ENCODE measurements at places on chromosomes 2 and 18.

- no peak for DNase-seq
Observed at GRCh38 chr2:32064021-32064601, 755 bp downstream of the SPAST start.

DNA sequence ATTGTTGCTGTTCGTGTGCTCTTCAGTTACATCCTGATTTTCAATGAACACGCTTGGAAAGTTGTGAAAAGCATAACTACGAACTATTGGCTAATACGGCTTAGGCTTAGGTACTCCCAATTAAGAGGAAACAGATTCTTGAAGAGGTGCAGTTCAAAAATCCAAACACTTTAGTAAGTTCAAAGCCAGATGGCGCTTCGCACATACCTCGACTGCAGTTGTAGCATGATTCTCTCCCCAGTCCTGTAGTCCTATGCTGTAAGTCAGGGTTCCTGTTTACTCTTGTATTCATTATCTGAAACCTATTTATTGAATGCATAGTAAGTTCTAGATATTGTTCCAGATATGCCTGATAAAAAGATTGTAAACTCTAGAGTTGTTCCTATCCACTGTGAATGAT, 165.2 kb downstream of the TRIB2 start:
- no peak for DNase-seq

DNA sequence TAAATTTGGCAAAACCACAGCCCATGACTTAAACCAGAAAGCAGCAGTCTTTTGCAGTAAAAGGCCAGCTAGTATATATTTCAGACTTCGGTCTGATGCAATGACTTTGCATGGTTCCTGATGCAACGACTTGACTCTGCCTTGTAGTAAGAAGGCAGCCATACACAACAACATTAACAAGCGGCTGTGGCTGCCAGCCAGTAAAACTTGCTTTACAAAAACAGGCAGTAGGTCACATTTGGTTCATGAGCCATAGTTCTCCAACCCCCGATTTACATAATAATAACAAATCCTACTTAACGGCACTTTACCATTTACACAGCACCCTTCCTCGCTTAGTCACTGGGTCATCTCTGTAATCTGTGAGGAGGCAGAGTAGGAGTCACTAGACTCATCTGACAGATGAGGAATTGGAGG, 410.3 kb downstream of the LRATD1 start:
- DNase-seq = no peak

DNA sequence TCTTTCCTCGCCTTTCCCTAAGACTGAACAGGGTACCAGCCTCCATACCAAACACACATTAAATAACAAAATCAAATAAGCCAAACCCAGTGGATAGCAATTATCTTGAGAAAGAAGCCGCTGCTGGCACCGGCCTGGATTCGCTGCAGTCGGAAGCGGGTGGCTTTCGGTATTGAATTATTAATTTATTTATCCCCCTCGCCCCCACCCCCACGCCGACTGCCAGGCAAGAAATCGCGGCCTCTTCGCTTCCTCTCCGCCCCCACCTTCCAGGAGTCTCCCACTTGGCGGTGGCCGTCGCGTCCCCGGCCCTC, 370 bp upstream of the ZNF804A start:
- no peak for DNase-seq

DNA sequence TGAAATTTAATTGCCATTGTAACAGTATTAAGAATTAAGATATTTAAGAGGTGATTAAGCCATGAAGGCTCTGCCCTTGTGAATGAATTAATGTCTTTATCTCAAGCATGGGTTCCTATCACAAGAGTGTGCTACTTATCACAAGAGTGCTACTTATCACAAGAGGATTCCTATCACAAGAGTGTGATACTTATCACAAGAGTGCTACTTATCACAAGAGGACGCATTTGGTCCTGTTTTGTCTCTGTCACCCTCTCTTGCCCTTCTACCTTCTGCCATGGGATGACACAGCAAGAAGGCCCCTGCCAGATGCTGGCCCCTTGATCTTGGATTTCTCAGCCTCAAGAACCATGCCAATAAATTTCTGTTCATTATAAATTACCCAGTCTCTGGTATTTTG, 13.2 kb upstream of the COL5A2 start:
- DNase-seq = no peak

DNA sequence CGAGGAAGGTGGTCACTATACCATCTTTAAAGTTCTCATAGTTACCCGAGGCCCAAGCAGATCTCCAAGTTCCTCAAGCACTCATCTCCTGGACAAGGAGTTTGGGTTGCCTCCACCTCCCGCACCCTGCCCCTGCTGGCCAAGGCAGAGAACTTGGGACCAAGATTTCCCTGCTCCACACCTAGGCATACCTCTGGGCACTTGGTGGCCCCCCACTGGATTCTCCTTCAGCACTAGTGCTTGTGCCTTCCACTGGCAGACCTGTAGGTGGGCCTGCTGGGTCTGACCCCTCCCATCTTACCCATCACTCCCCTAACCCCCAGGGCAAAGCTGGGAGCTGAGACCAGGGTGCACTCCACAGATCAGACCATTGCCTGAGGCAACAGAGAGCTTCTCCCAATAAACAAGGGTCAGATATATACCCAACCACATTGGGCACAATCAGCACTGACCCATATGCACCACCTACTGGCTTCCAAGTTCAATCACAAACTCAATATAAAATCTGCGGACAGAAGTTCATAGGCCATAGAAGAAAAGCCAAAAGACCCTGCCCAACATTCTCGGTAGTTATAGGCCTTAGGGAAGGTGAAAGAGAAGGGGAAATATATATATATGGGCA, 244.2 kb downstream of the EXOC6B start:
- no peak for DNase-seq

- no peak for DNase-seq
Observed at GRCh38 chr2:134137182-134137611, 116.7 kb upstream of the MGAT5 start.

DNA sequence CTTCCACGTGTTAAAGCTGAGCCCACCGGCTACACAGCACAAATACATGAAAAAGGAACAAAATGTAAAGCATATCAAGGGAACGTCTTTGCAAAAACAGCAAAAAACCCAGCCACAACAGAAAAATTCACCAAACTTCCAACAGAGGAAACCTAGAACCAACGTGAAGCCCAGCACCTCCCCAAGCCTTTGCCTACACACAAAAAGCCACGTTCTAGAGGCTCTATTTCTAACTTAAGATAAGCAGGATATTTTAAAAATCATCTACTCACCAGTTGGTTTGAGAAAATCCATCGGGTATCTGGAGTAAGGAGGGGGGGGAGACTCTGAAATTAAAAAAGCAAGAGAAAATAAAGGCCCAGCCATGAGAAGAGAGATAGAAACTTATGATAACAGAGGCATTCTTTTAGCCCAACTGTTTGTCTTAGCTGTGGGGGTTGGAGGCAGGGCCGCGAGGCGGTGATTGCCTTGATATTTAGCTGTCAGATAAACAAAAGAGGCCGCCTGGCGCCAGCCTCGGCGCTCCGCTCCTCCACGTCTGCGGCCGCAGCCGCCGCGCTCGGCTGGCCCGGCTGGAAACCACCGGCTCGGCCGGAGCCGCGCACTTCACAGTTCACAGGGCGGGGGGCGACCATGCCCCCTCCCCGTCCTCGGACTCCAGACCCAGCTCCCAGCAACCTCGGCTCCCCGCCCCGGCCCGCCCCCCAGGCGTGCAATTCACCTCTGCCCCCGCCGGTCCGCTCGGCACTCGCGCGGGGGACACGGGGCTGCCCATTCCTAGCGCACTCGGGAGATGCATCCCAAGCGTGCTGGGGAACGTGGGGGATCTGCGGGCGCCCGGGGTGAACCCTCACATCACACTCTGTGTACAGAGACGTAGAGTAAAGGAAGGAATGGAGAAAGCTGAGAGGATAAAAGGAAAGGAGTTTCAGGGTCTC, 2.4 kb downstream of the SMAD7 start:
- DNase-seq = peak; percentile 28

DNA sequence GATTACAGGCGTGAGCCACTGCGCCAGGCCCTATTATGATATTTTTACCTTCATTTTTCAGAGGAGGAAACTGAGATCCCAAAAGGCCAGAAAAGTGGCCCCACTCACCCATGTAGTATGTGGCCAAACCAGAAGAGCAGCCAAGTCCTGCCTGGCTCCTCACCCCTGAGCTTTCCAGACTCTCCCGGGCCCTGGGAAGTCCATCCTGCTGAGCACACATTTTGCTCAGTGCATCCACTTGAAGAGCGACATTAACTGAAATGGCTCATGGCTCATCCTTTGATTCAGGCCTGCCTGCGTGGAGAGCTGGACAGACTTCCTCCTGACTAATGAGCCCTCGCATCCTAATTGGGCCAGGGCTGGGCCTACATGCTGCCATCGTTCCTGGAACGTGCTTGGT, 9.5 kb upstream of the NGEF start:
- no peak for DNase-seq

DNA sequence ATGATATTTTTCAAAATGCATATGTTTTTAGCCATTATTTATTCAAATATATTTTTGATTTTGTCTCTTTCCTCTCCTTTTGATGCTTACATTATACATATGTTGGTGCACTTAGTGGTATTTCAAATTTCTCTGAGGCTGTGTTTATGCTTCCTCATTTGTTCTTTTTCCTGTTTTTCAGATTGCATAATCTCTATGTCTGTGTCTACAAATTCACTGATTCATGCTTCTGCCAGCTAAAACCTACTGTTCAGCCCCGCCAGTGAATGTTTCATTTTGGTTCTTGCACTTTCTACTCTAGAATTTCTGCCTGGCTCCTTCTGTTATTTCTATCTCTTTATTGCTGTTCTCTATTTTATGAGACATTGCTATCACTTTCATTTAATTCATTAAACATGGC, 951.7 kb upstream of the CNTNAP5 start:
- no peak for DNase-seq

GRCh38 chr18:44771956-44772917, 91.5 kb downstream of the SETBP1 start:
- no peak for DNase-seq

GRCh38 chr18:37019157-37019827, 190.4 kb downstream of the KIAA1328 start:
- DNase-seq = no peak

GRCh38 chr2:152466980-152467676, 132.2 kb downstream of the FMNL2 start:
- no peak for DNase-seq

DNA sequence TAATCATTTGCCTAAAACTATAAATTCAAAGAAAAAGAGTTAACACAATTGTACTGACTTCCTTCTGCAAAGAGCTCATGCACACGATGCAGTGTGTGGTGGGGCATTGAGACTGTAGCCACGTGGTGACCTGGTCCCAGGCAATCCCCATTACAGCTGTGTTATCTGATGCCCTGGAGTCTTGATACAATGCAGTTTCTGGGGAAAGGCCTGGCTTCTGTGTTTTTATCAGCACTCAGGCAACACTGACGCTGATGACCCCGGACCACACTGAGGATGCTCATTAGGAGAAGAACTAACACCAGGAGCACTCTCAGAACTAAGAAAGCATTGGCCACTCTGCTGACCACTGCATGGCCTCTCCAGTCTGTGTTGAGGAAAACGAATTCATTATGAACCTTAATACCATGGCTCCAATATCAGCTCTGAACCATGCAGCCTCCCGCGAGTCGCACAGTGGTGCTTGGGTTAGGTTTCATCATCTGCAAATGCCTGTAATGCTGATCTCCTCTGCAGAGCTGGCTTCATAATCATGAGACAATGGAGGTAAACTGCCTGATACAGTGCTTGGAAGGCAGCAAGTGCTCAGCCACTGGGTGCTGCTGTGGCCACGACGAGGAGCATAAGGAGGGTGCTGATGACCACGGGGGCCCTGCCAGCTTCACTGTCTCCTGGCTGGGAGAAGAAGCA, 218.5 kb downstream of the MYT1L start:
- DNase-seq = no peak

GRCh38 chr18:46333431-46334135, 229.4 kb downstream of the HAUS1 start:
- DNase-seq = peak; percentile 47

DNA sequence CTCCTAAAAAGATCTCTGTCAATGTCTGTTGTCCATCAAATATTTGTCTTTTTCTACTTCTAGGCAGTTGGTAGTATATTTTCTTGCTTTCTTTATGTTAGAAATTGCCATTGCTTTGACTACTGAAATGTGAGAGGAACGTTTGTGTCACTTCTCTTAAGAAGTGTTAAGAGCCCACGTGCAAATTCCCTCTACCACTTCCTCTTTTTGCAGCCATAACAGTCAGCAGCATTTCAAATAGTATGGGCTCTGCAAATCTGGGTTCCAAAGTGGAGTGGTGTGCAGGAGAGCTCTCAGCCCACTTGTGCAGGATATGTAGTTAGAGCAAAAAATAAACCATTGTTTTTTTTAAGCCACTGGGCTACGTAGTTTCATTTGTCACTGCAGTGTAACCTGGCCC, 314.0 kb downstream of the MEIS1 start:
- DNase-seq = no peak

DNA sequence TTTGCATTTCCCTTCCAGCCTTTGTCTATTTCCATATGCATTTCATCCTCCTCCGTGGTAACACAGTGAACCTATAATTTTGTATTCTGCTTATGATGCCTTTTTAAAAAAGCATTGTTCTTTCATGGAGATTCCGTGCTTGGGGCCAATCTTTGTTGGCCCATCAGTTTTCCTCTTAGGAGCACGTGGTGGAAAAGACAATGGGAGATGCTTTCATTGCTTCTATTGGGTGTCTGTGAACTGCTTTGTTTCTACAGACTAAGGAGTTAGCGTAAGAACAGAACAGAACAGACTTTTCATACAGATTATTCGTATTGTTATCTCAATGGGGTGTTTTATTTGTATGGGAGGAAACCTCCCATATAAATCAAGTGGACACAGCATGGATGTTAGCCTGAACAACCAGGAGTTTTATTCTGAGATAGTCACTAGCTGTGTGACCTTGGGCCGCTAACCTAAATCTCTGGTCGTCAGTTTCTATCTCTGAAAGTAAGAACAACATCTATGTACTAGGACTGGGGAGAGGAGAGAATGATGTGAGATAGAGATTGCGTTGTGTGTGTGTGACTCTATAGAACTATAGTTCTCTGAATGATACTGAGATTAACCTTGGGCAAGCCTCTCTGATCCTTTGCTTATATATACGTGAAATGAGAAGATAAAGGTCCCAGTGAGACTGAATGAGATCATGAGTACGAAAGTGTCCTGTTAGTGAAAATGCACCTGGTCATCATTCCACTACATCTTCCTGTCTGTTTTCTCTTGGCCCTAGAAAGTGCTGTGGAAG, 22.9 kb upstream of the YWHAQ start:
- no peak for DNase-seq

- no peak for DNase-seq
Observed at GRCh38 chr2:85164145-85164569, 31.0 kb downstream of the TCF7L1 start.

DNA sequence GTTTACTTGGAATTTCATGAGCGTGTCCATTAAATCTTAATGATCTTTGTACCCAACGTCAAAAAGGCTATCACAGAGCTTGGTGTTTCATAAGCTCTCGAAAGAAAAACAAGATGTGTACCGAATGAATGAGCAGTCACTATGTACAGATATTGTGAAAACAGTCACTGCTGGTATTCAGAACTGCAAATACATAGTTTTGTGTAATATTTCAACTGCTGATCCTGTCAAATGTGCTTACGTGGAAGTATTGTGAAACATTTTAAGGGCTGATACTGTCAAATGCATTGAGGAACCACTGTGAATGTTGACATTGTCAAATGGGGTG, 184.2 kb upstream of the KLHL29 start:
- no peak for DNase-seq
